ENCODE measurements at places on chromosomes 1 and 21.

GRCh38 chr1:59249396-59250137 lies 47.3 kb upstream of the FGGY start:
- DNase-seq = no peak

- DNase-seq = no peak
These were observed 39.4 kb downstream of the IGFN1 start for GRCh38 chr1:201229771-201230635.

- no peak for DNase-seq
These were observed 136.8 kb downstream of the NTPCR start for GRCh38 chr1:233086961-233087881.

DNA sequence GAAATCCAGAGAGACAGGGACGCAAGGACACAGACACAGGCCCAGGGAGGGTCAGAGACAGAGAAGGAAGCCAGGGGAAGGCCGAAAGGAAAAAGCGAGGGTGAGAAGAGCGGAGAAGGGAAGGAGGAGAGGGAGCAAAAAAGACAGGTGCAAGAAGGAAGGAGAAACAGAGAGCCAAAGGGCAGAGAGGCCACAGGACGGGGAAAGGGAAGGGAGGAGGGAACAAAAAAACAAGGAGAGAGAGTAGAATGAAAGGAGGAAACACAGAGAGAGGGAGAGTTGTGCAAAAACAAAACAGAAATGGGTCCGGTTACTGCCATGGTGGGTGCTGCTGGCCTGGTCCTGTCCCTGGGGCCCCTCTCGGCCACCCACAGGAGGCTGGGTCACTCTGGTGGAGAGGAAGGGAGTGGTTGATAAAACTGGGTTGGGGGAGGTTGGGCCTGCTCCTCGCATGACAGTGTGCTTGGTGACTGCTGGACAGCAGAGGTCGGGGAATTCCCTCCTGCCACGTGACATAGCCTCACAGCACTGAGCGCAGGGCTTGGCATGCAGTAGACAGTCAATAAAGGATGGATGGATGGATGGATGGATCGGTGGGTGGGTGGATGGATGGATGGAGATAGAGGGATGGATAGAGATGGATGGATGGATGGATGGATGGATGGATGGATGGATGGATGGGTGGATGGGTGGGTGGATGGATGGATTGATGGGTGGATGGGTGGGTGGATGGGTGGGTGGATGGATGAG lies 64.8 kb downstream of the RAP1GAP start:
- no peak for DNase-seq

DNA sequence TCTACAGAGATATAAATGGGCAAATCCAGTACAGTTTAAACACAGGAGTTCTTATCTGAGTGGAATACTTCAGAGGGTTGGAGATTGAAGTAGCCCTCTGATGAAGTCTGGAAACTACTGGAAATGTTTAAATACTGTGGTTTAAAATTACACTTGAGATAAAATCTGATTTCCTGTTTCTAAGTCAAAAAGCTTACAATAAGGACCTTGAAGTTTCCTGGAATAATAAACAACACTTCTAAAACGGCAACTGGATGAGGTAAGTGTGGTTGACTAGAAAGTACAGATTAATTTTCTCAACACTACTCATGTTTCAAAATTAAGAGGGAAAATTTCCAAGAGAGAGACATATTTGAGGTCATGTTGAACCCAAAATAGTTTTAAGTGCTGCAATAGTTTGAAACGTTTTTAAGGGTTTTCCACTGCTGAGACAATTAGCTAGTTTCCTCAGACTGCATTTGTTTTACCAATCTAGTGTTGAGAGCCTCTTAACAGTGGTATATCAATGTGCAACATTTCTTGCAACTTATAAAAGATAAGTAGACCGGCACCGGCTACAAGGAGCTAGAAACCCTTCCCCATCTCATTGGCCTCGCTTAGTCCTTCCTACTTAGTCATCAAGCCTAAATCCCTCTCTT lies 27.4 kb downstream of the KCNA3 start:
- DNase-seq = peak; percentile 10

GRCh38 chr1:239952348-239953308 lies 139.1 kb upstream of the FMN2 start:
- DNase-seq = no peak

DNA sequence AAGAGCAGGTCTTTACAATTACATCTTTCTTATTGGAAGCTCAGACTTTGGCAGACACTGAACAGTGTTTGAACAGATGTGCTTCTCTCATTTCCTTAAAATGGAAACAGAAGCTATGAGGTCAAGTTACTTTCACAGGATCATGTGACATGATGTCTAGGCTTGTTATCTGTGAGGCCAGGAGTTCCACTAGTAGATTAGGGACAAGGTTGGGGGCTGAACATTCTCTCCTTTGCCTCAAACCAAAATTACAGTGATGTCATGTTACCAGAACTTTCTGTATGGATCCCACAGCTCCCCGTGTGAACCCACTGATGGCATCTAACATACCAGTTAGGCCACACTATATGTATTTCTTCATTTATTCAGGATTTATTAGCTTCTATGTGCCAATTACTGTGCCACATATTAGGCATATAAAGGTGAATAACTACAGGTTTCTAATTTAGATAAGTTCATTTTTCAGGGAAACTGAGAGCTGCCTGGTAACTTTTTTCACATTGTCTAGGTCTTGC lies 6.0 kb downstream of the DYNLT5 start:
- DNase-seq = peak; percentile 12

DNA sequence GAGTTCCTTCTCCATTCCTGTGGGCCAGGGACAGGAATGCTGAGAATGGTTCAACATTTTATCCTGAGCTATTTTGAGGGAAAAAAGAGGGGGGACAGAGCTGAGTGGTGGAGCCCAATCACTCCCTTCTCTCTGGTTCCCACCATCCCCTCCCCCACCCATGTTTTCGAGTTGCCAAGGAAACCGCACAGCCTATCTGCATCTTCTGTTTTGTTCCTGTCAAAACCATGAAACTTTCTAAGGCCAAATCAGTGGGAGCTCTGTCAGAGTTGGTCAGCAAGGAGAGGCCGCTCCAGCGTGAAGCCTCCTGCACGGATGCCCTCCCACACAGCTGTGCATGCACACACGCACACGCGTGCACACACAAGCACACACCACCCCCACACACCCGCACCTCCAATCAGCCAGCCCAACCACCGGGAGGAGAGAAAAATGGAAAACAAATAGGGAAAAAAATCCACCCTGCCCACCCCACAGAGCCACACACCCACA lies 54.5 kb upstream of the ATP2B4 start:
- DNase-seq = no peak

GRCh38 chr1:3892748-3893147 lies 7.3 kb downstream of the C1orf174 start:
- DNase-seq = no peak

GRCh38 chr1:173241528-173242347 lies 34.6 kb upstream of the TNFSF4 start:
- DNase-seq = no peak

- no peak for DNase-seq
These were observed 513.0 kb downstream of the PTPRC start for GRCh38 chr1:199151634-199152425.

GRCh38 chr1:174769961-174770549 lies 229.7 kb upstream of the CACYBP start:
- peak; percentile 51 for DNase-seq

DNA sequence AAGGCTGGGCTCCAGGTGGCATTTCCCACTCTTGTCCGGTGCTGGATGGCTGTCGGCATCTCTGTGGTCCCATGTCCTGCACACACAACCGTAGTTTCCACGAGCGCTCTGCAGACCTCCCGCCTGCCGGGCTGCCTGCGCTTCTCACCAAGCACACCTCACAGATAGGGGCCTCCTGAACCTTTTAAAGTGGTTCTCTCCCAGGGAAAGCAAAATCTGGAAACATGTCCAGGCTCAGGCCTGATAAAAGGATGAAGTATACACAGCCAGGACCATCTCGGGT lies 46.2 kb downstream of the CAPN9 start:
- no peak for DNase-seq

DNA sequence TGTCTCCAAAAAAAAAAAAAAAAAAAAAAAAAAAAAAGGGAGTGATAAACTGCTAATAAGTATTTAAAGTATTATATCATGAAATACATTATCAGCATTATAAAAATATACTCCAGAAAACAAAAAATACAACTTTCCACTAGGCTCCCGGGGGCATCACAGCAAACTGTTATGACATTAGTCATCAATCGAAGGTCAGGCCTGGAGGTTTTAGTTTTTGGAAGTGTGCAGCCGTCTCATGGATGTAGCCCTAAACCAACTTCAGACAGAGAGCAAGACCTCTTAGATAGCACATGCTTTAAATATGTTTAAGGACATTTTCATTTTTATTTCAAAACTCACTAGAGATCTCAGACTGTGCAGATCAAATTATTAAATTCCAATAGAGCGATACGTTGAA lies 106.3 kb downstream of the RERE start:
- DNase-seq = peak; percentile 42

DNA sequence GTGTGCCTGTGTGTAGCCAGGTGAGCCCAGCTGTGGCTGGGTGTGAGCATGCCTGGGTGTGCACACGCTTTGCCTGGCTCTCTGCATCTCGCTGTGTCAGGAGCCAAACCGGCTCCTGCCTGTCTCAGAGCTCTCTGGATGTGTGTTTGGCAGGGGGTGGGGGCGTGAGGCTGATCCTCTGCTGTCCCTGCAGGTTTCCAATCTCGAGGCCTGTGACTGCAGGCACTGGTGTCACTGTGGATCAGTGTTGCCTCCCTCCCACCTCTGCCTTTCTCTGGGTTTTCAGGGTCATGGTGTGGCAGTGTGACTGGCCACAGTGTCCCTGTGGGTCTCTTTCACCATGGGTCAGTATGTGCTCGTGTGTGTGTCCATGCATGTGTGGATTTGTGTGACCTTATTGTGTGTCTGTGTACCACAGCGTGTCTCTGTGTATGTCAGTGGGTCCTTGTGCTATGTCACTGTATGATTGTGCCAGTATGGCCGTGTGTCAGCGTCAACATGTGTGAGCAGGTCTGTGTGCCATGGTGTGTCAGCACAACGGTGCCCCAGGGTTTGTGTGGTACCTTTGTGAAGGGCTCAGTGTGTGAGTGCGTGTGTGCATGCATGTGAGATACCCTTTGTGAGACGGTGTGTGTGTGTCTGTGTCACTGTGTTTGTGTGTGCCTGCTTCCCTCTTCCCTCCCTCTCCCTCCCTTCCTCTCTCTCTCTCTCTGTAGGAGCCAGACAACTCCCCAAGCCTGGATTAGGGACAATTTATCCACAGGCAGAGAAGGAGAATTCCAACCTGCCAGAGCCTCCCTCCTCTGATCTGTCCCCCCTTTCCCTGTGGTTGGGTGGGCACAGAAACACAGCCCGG lies 43.4 kb downstream of the AHDC1 start:
- no peak for DNase-seq

GRCh38 chr1:93699049-93699384 lies 17.4 kb upstream of the BCAR3 start:
- DNase-seq = no peak

GRCh38 chr1:210342986-210343780 lies 14.5 kb downstream of the HHAT start:
- peak; percentile 19 for DNase-seq

- DNase-seq = peak; percentile 9
These were observed at the start of gene SLC30A10 for GRCh38 chr1:219927956-219928790. Gene SLC30A10, minus strand, starts transcription at chr1:219928557. Its CDS starts 117 bp downstream, at chr1:219928440.

- DNase-seq = peak; percentile 97
These were observed 24.8 kb upstream of the RNF19B start for GRCh38 chr1:32989160-32990050.

- DNase-seq = peak; percentile 91
These were observed 27.2 kb downstream of the NUAK2 start for GRCh38 chr1:205294175-205294917.

- DNase-seq = no peak
These were observed 28.4 kb downstream of the PARK7 start for GRCh38 chr1:7989762-7990428.

DNA sequence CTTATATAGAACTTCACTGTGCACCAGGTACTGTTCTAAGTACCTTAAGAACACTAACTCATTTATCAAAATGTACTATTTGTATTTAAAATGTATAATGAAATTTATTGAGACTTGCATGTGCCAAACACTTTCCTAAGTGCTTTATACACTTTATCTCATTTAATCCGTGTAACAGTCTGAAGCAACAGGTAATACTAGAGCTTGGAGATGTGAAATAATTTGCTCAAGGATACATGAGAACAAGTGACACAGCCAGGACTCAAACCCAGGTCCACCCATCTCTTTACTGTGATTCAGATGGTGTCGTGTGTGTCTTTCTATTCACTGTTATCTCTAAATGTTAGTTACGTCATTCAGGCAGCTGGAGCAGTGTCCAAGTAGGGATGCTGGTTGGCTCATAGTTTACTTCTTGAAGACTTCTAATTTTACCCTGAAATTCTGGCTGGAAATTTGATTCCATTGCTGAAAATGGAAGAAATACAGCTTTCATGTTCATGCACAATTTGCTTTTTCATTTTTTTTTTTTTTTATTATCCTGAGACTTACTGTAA lies 169.7 kb upstream of the UBE2U start:
- DNase-seq = no peak

GRCh38 chr1:94165843-94166242 lies 44.9 kb upstream of the ABCA4 start:
- DNase-seq = no peak

DNA sequence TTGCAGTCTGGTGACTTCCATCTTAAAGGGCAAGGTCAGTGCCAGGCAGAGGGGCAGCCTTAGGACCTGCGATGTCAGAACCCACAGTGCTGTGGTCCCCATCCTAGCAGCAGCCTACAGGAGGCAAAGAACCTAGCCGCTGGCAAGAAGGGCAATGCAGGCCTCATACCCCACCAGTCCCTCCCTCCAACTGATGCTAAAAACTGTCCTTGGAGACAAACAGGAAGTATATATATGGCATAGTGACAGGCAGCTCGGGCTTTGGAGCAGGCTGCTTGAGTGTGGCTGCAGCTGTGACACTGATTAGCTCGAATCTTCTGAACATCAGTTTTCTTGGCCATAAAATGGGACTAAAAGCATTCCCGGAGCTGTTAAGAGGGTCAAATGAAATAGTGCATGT lies 156.0 kb upstream of the VAMP3 start:
- DNase-seq = no peak

DNA sequence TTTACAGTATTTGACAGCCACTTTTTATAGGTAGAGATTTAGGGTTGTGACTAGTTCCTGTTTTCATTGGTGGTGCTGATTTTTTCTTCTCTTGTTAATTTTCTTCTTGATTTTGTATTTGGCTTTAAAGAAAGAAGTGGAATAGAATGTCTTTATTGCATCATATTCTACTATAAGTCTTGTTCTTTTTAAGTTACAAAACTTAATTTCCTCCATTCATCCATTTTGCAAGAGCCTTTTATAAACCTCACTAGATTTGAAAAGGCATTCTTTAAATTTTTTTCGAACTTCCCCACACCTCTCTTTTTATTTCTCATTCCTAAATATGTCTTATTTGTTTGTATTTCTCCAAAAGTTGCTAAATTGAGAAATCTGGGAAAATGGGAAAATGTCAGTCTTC lies 1368.6 kb upstream of the ADGRL4 start:
- DNase-seq = no peak

- no peak for DNase-seq
These were observed 162.8 kb upstream of the IVNS1ABP start for GRCh38 chr1:185479796-185480195.

GRCh38 chr1:58487002-58487401 lies 59.5 kb downstream of the OMA1 start:
- DNase-seq = no peak
